Stimulated activated CD4-positive, alpha-beta T cell treated with anti-CD3 and anti-CD28 coated beads, TNF-alpha, amount 100 ng/mL, for 1 hour (primary cell): ENCODE measurements at places on chromosomes 2 and 18.

DNA sequence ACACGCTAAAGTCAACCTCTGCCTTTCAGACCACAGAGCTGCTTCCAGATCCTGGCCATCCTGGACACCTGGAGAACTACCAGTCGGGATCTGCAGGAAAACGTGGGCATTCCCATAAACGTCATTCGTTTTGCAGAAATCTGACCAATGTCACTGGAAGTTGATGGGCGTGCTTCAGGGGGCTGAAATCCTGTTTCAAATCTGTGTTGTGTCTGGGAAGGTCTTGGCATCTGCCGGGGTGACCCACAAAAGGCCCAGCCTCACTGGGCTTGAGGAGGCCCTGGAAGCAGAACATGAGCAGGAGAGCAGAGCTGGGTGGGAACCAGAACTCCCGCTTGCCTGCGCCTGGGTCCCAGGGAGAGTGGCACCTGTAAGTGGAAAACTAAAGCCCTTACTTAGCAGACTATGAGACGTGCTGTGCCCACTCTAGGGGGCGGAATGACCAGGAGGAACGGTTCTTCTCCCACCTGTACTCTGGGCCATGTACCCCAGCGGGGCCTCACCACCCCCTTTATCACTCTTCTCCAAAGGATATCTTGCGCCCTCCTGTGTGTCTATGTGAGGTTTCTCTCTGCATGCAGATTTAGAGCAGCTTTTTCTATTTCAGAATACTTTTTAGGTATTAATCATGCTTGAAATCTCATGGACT, 200.9 kb downstream of the FAM210A start:
- no peak for DNase-seq

DNA sequence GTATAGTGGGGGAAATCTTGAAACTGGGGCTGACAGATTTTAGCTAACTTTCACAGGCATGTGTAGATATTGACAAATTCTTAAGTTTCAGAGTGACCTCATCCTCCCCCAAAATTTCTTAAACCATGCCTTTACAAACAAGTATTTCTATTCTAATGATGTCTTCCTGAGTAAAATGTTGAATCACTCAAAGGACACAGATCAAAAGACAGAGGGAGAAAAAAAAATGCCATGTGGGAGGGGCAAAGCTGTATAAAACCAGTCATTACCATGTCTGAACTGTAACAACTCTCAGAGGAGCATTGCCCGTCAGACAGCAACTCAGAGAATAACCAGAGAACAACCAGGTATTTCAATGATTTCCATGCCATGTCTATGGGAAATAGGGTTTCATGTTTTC, at the start of gene SERPINB2:
Gene SERPINB2, plus strand, starts transcription at position 282 of the 400 bp plus-strand sequence. CDS start 3,740 bp downstream, outside the sequence.
- no peak for DNase-seq

GRCh38 chr2:199113111-199113510, 344.6 kb downstream of the SATB2 start:
- no peak for DNase-seq

DNA sequence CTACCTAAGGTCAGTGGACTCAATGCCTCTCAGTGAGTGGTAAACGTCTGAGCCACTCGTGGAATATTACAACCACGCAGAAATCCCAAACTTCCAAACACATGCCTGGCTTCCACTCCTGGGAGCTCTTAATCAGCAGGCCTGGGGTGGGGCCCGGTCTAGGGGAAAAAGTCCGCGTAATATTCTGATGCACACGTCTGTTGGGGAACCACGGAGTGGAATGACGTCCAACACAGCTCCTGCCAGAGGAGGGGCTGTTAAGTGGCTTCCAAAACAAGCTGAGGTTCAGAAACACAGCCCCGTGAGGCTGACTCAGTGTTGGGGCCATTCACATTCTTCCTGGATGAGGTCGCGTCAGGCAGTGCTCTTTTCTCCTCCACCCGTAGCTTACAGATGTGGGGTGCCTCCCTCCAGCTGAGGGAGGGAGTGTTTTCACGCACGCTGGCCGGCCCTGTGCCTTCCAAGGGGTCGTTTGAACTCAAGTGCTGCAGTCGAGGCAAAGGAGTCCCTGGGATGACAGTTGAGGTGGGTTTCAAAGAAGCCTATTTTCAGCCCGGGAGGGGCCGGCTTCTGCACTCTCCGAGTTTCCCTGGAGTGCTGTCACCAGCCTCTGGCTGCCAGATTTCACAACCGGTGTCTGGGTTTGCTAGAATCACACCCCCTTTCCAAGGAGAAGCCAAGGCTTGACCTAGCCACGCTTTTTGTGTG, 73.1 kb downstream of the ACKR3 start:
- DNase-seq = no peak

- DNase-seq = no peak
Measured at GRCh38 chr2:62826953-62827675, 121.6 kb downstream of the EHBP1 start.

GRCh38 chr2:165847001-165847400, 53.0 kb upstream of the GALNT3 start:
- no peak for DNase-seq

- DNase-seq = no peak
Measured at GRCh38 chr2:15287447-15288184, 273.5 kb downstream of the NBAS start.

- no peak for DNase-seq
Measured at GRCh38 chr2:129813404-129813803, 166.1 kb upstream of the RAB6C start.

DNA sequence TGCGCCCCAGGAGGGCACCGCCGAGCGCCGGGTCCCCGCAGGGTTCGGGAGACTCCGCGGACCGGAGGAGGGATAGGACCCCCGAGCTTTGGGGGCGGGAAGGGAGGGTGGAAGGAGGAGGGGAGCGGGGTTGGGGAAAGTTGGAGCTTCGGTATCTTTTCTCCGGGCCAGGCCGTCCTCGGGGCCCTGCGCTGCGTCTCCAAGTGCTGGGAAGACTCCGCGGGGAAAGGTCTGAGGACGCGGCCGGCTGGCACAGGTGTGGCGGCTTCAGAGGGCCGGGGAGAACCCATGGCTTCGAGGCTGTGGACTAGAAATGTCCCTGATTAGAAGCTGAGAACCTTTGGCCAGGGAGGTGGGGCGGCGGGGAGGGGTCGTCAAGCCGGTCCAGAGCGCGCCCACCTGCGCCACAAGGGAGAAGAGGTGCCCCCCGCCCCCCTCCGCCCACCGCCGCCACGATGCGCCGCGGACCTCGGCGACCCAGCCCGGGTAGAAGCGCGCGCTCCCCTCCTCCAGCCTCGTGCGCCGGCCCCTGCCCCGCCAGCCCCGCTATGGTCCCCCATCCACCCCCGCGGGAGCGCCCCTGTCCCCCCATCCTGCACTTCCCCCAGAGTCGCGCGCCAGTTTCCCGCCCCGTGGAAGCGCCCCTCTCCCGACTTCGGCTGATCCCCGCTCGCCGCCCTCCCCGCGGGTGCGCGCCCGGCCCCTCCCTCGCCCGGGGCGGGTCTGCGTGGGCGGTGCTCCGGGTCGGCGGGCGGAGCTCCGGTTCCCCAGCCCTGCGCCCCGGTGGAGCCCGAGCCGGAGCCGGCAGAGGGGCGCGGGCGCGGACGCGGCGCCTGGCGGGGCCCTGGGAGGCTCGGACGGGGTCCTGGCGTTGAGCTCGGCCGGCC, at the start of gene SNTG2:
Gene SNTG2, plus strand, starts transcription at position 770 of the 887 bp plus-strand sequence. CDS start 148 bp downstream, outside the sequence.
- DNase-seq = peak; percentile 41

GRCh38 chr2:236956031-236956618, 129.6 kb upstream of the COPS8 start:
- DNase-seq = no peak

GRCh38 chr2:112897624-112897978, 13.4 kb upstream of the IL37 start:
- DNase-seq = no peak

DNA sequence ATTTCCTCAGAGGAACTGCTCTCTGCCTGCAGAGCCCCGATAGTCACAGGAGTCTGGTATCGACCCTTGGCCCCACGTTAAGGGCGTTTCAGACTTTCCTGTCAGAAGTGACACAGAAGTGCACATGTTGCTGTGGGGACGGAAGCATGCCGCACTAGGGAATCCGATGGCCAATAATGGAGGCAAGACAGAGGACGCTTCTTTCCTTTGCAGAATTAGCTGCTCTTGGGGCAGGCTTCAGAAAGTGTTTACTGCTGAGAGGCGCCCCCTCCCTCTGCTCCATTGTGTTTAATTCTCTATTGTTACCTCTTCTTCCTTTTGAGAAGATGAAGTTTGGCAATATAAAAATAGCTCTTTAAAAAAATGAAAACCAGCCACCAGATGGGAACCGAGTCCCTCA, 118.6 kb upstream of the EML6 start:
- no peak for DNase-seq

- no peak for DNase-seq
Measured at GRCh38 chr2:165067643-165068486, 112.5 kb upstream of the SLC38A11 start.

GRCh38 chr2:152222975-152223637, 47.5 kb upstream of the STAM2 start:
- no peak for DNase-seq

- no peak for DNase-seq
Measured at GRCh38 chr2:179606141-179606540, 255.3 kb downstream of the ZNF385B start.

DNA sequence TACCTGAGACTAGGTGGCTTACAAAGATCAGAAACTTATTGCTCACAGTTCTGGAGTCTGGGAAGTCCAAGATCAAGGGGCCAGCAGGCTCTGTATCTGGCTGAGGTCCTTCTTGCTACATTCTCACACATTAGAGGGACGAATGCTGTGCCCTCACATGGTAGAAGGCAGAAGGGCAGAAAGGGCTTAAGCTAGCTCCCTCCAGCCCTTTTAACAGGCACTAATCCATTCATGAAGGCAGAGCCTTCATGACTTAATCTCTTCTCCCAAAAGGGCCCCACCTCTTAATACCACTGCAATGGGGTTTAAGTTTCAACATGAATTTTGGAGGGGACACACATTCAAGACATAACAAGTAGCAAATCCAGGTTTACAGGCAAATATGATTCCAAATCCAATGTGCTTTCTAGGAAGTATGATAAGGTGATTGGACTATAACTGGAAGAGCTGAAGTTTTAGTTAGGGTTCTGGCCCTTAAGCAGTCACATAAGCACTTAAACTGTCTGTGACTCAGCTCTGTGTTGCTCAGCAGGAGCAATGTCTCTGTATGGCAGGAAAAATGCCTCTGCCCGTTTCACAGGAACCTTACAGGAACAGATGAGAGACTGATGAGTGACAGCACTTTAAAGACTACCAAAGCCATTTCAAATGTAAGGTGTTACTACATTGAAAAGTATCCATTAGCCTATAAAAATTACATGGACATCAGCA, 119.6 kb upstream of the PTPRM start:
- DNase-seq = no peak

DNA sequence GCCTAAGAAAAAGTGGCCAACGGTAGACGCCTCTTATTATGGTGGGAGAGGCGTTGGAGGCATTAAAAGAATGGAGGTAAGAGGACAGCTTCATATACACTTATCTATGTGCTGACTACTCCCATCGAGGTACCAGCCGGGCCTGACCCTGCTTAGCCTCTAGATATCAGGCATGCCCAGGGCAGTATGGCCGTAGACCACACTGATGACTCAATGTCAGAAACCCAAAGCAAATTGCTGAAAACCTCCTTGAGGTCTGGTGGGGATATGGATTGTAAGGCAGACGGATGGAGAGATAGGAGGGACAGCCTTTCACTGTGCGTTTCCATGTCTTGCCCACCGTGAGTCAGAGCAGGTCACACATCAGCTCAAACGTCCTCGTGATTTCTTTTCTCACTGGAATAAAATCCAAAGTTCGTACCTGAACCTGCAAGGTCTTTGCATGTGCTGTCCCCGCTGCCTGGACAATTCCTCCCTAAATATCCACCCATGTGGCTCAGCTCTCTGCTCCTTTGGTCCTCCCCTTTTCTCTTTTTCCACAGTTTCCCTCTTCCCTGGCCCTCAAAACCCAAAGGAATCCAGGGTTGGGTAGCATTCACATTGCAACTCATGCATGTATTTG, 168.9 kb downstream of the ANTXR1 start:
- no peak for DNase-seq

DNA sequence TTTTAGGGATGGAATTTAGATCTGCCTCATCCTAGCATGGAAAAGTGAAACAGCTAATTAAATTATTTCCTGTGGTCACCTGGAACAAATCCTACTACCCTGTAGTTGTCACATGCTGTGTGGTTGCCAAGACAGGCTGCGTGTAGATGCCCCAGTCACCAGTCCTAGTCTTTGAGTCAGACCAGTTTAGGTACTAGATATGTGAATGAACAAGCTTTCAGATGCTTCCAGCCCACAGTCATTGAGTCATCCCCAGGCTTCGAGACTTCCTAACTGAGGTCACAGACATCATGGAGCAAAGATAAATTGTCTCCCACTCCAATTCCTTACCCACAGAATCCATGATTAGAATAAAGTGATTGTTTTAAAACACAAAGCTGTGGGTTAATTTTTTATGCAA, 35.8 kb upstream of the GRB14 start:
- no peak for DNase-seq

GRCh38 chr2:29749041-29749440, 172.3 kb downstream of the ALK start:
- no peak for DNase-seq

- no peak for DNase-seq
Measured at GRCh38 chr18:4125627-4126230, 329.4 kb downstream of the DLGAP1 start.

DNA sequence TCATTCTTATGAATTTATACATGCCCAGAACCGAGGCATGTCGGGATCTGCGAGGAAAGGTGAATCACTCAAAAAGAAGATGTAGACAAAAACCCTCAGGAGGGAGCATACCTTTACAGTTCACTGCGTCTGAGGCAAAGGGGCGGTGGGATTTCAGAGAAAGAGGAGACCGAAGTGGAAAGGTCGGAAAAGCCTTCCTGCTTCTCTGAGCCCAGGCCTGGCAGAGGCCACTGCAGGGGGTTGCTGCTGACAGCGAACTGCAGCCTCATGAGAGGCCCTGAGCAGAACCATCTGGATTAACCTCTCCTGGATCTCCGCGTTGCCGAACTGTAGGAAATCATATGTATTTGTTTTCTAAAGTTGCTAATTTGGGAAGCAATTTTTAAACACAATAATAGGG, 713.1 kb upstream of the SOX11 start:
- DNase-seq = no peak

GRCh38 chr2:178886006-178886405, 78.8 kb upstream of the TTN start:
- DNase-seq = no peak

DNA sequence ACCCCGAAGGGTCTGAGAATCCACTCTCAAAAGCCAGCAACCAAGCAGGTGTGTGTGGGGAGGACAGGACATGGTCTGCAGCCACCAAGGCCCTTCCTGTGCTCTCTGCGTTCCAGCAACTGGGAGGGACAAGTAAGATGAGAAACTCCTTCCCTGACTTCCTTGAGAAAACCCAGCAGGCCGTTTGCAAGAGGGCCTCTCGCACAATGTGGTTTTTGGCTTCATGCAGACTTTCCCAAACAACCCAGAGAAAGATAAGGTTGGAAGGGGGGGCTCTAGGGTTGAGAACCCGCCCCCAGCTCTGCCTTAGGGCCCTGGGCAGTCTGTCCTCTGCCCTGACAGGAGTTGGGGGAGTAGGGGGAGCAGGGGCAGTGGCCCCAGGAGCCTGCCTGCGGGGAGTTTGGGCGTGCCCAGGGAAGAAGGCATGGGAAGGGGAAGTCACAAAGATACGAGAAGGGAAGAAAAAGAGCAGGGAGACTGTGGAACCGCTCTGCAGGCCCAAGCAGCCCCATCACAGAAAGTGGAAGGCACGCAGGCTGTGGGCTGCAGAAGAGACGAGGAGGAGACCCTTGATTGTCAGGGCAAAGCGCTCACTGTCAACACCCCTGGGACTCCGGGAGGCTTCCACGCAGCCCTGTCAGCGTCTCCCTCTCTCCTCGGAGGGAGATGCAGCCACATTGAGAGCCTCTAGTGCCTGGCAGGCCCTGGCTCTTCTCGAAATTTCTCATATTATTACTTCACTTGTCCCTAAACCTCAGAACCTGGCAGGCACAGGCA, 99.8 kb downstream of the SMAD7 start:
- no peak for DNase-seq

- no peak for DNase-seq
Measured at GRCh38 chr2:201890453-201890852, 84.1 kb downstream of the CDK15 start.
